ENCODE measurements at places on chromosomes 5 and 9.

DNA sequence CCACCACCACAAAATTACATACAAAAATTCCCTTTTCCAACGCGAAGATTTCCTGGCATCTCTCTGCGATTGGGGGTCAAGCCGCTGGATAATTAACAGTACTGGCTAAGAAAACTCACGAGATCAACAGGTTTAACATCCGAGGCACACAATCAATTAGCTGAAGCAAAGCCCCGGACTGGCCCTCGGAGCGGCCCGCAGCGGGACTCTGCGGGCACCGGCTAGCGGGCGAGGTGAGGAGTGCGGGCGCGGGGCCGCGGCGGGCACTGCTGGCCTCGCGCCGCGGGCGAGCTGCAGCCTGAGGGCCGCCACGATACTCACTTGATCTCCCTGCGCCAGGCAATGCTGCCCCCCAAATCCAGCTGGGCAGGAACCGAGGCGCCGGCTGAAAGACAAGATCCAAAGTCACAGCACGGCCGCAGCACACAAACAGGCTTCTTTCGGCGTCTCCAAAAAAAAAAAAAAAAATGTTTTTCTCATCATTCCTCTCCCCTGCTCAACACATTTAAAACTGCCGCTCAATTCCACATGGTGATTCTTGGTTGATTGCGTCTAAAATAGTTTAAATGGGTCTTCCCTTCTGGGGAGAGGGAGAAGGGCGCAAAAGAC lies 210.2 kb downstream of the MEF2C start:
- no peak for DNase-seq

GRCh38 chr5:145699846-145700245 lies 135.3 kb downstream of the PRELID2 start:
- no peak for DNase-seq

- DNase-seq, result no peak
Observed at GRCh38 chr9:28810388-28811075, 1237.3 kb upstream of the C9orf72 start.

- DNase-seq, result no peak
Observed at GRCh38 chr9:29282121-29282520, 1708.8 kb upstream of the C9orf72 start.

DNA sequence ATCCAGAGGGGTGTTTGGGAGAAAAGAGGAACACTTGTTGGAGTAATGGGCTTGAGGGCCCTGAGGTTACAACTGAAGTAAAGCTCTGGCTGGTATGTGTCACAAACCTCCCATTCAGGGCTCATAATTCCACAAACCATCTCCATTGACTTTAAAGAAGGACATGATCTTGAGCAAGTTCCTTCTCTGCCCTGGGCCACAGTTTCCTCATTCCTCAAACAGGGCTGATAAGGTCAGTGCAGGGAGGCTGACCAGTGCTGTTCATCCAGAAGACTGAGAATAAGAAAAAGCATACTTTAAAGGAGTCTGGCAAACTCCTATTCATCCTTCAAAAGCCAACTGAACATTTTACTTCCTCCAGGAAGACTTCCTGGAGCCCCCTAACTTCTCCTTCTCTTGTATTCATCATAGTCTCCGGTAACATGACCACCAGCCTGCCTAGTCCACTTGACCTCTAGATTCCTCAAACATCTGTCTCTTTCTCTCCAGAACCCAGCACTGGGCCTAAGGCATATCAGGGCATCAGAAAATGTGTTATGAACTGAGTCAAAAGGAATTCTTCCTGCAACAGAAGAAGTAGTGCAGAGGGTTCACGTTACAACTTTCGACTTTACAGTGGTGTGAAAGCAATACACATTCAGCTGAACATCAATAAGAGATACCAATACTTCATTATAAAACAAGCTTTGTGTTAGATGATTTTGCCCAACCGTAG lies 20.7 kb upstream of the PTPN3 start:
- no peak for DNase-seq

- no peak for DNase-seq
Observed at GRCh38 chr9:84151640-84152039, 171.0 kb downstream of the RMI1 start.

- no peak for DNase-seq
Observed at GRCh38 chr9:108134486-108135128, 645.0 kb upstream of the KLF4 start.

DNA sequence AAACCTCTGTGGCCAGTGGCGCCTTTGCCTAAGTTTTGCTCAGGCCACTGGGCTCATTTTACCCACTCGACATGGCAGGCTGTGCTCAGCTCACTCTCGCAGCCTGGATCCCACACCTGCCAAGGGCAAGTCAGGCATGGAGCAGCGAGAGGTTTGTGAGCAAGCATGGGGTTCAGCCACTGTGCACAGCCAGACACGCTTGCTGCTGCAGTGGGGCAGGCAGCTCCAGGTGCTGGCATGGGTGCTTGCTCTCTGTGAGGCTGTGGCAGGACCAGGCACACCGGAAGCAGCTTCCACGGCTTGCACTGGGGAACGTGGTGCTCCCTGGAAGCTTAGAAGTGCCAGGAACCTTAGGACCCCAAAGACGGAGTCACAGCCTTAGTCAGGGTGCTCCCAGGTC lies 470.1 kb downstream of the CDH9 start:
- DNase-seq, result no peak

GRCh38 chr5:6087576-6087975 lies 290.8 kb downstream of the MED10 start:
- peak; percentile 6 for DNase-seq

- no peak for DNase-seq
Observed at GRCh38 chr9:9536523-9536922, 1076.3 kb downstream of the PTPRD start.

DNA sequence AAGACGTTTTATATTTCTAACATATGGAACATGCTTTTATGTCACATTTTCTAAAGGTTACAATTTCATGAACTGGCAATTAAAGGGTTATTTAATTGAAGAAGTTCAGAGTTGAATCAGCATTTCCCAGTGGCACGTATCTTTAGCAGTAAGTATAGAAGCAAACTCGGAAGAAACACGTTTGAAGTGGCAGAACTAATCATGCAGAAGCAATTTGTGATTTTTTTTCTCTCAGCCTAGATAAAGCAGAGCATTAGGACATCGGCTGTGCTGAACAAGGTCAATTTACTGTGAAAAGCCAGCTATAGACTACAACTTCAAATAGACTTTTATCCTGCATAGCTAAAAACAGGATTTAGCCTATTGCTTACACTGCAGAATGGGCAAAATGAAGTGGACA lies 104.7 kb downstream of the ISL1 start:
- DNase-seq, result no peak

DNA sequence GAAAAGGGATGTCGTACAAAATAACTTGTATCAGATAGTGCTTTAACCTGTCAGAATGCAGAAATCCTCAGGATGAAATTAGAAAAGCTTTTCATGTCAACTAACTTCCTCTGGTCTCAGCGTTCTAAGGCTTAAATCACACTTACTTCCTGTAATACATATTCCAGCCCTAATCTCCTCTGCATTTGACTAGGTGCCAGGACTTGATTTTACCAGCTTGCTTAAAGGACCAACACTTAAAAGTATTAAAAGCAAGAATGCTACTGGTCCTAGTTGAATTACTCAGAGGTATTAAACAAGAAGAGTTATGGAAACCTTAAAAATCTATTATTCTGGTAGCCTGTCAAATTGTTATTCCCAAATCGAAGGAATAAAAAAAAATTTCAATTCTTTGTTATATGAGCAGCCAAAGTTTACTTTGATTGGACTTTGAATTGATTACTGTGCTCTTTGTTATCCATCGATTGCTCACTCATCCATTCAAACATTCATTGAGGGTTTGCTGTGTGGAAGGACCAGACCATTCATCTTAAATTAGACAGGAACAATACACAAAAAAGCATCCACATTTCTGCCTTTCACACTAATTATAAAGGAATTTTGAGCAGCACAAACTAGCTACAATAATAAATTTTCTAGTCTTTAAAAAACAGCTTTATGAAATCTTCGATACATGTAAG lies 108.7 kb downstream of the MUSK start:
- DNase-seq, result no peak

DNA sequence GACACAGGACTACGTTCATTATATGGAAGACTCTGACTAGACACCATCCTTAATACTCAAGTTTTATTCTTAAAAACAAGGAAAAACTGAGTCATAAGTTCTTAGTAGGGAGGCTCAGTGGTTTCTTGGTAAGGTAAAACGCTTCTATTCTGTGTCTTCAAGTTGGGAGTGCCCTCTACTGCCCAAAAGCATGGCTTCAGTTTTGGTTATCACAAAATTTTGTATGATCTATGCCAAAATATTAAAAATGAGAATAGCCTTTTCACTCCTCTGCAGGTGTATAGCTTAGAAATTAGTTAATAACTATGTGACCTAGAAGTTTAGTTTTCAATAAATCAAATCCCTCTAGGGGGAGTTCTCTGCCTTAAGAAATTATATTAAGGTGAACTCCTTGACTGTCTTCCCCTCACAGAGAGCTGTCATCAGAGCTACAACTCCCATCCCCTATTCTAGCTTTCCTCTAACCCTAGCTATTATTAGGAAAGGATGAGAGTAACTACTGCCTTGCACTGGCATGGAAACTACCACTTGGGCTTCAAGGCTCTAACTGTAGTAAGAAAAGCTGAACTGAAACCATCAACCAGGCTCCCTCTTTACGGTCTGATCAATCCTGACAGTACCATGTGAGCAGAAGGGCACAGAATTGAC lies 189.7 kb downstream of the GNAQ start:
- DNase-seq, result peak; percentile 59

GRCh38 chr5:94841598-94842322 lies 223.3 kb downstream of the SLF1 start:
- DNase-seq, result no peak

DNA sequence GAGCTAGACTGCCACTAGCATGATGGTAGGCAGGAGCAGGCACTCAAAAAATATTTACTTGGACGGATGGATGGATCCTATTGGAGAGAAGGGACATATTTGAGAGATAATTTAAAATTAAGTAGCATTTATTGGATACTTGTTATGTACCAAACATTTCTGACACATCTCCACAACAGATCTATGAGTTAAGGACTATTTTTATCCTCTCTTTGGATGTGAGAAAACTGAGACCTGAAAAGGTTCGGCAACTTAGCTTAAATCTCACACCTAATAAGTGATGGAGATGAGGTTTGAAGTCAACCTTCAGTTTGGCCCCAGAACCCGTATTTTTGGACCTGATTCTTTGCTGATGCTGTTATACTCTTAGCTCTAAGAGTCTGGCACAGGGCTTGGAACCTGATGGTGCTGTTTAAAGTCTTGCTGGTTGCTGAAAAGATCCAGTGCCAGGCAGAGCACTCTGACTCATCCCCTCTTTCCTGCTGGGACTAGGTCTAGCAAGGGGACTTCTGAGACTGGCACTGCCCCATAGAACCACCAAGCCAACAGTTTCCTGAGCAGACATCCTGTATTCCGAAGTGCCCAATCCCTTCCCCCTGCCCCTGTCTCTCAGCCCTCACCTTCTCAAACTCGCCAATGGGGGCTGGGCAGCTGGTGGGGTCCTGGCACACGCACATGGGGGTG lies 15.6 kb downstream of the SPARC start:
- no peak for DNase-seq
